Renal pelvis (tissue), 12 donors: ENCODE measurements at places on chromosomes 7 and 10. TPM values are rescaled to one million over a fixed set of nuclear protein-coding genes. Genes with fewer than 3 reads are reported as not detected.

GRCh38 chr7:88565401-88565800 is 194.1 kb upstream of the ZNF804B start:
- no peak for DNase-seq

SPDYE2B gene
- polyA plus RNA-seq = 3.3 TPM

PIP gene
- not detected for polyA plus RNA-seq

FAM13C gene
- polyA plus RNA-seq = 5.8 TPM

- DNase-seq = peak; percentile 44
Measured at GRCh38 chr7:101099969-101100781, 14.9 kb downstream of the TRIM56 start.

GRCh38 chr7:119571666-119572065 is 701.3 kb upstream of the KCND2 start:
- no peak for DNase-seq

DNA sequence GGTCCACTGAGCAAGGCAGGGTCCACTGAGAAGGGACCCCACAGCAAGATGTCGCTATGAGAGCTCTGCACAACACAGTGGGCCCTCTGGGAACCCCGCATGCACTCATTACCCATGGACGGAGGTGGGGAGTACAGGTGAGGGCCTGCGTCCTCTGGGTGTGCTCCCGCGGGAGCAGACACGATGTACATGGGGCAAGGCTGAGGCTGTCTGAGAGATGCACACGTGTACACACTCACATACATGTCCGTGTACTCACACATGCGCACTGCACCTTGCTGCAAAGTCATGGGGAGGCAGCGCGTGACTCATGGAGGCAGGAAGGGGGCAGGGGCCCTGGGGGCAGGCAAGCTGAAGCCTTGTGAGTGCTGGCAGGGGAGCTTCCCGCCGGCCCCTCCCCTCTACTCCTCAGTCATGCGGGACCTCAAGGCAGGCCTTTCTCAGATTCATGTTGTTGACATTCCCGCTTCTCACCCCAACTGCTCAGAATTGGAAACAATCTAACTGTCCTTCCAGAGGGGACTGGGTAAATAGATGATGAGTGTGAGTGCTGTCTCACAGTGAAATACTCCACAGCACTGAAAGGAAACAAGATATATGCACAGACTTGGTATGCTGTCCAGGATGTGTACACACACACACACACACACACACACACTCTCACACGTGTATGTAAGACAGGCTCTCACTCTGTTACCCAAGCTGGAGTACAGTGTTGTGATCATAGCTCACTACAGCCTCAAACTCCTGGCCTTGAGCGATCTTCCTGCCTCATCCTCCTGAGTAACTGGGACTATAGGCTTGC is 40.0 kb downstream of the GOLGA7B start:
- DNase-seq = peak; percentile 61

DNA sequence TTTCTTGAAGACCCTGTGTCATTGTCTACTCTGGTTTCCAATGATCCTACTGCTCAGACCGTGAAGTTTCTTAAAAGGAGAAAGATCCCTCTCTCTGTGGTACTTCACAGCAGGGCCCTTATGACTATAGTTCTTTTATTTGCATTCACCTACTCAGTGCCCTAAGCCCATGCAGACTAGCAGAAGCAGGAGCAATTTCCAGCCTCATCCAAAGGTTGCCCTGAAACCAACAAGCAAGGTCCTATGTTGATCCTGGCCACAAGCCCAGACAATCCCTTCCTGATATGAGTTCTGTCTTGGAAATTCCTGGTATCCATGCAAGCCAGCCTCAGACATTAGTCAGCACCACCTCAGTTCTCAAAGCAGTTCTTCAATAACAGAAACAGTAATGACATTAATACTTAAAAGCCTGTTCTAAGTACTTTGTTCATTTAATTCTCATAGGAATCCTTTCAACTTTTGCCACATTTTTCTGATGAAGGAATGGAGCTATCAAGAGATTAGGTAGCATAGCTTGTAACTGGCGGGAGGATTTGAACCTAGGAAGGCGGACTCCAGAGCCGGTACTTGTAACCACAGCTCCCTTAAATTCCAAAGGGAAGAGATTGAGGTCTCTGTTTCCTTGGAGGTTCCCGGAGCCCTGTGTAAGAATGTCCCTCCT is 58.1 kb upstream of the ST8SIA6 start:
- DNase-seq = peak; percentile 4

GRCh38 chr10:73866621-73867020 is 7.7 kb downstream of the CAMK2G start:
- no peak for DNase-seq

SPDYE16 gene
- polyA plus RNA-seq = 1.7 TPM

- DNase-seq = no peak
Measured at GRCh38 chr7:36287371-36288241, 102.1 kb upstream of the ANLN start.

MKI67 gene
- 65.8 TPM for polyA plus RNA-seq

DNA sequence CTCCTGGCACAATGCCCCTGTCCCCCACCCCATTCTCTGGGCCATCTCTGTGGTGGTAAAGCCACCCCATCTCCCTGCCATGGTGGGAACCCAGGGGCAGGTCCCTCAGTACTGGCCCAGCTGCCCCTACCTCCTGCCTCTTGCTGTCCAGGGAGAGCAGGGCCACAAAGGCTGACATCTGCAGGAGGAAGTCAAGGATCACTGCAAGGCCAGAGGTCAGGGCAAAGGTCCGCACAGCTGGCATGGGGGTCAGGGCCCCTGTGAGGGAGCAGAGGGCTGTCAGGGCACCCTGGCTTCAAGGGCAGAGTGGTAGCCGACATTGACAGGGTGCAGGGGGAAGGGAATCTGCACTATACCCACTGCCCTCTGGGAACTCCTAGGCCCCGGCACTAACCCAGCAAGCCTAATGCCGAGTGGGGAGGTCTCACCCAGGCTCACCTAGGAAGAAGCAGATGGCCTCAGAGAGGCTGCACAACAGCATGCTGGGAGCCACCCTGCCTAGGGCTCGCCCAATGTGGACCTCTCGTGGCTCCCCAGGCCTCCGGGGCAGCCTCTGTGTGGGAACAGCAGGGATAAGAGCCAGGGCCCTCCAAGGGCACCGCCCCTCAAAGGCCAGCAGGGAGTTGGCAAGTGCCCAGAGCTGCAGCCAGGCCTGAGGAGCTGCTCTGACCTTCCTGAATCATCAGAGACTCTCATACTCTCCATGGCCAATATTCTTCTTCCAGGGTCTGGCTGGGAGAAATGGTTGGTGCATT is 7.7 kb downstream of the NPC1L1 start:
- DNase-seq = no peak

DNA sequence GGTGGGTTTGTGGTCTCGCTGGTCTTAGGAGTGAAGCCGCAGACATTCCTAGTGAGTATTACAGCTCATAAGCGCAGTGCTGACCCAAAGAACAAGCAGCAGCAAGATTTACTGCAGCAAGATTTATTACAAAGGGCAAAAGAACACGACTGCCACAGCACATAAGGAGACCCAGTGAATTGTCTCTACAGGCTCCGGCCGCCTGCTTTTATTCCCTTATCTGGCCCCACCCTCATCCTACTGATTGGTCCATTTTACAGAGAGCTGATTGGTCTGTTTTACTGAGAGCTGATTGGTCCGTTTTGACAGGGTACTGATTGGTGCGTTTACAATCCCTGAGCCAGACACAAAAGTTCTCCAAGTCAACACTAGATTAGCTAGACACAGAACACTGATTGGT is 82.1 kb downstream of the VIPR2 start:
- no peak for DNase-seq

DNA sequence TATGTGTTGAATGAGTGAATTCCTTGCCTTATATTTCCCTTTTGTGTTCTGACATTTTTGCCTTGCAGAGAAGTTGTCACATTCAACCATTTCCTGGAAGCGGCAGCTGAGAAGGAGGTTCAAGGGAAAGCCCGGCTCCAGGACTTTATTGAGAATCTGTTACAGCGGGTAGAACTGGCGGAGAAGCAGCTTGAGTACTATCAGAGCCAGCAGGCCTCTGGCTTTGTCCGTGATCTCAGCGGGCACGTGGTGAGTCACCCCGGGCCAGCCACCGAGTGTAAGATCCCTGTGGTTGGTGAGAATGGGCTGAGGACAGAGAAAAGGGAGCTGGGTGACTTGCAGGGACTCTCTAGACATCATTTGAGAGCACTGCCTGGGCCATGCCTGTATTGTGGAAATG is 14.2 kb downstream of the ZNF365 start:
- DNase-seq = no peak

- DNase-seq = no peak
Measured at GRCh38 chr7:133155642-133156041, 73.8 kb upstream of the CHCHD3 start.

PTPRZ1 gene
- polyA plus RNA-seq = 3.5 TPM

LAMB1 gene
- 855 TPM for polyA plus RNA-seq

DNA sequence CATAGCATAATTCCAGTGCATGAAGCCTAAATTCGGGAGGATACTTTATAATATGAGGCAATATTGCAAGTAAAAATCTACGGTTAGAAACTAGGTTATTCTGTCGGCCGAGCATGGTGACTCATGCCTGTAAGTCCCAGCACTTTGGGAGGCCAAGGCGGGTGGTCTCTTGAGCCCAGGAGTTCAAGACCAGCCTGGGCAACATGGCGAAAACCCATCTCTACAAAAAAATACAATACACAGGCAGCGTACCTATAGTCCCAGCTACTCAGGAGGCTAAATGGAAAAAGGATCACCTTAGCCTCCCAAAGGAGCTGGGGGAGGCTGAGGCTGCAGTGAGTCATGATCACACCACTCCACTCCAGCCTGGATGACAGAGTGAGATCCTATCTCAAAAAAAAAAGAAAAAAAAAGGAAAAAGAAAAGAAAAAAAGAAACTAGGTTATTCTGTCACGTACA is 14.2 kb downstream of the SKAP2 start:
- no peak for DNase-seq

- no peak for DNase-seq
Measured at GRCh38 chr10:91705948-91706670, 73.2 kb upstream of the PPP1R3C start.

DNA sequence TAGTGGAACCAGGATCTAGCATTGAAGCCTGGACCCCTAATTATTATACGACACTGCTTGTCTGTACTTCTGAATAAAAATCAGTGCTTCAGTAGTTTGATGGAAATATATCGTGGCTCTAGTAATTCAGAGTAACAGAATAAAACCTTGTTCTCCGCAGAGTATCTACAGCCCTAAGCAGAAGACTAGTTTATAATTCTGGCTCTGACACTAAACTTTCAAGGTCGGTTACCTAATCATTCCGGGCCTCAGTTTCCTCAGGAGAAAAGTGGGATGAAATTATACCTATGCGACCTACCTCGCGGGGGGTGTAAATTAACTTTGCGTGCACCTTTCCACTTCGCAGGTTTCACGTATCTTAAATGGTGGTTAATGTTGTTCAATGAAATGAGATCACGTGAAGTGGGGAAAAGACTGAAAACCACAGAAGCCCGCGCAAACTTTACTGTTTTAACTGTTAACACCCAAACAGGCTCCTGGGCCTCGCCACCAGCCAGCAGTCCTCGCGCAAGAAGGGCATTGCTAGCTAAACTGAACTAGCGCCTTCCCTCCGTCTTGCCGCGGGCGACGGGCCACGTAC is 615 bp downstream of the THAP5 start:
- no peak for DNase-seq
